ENCODE measurements at places on chromosomes 4 and X.

DNA sequence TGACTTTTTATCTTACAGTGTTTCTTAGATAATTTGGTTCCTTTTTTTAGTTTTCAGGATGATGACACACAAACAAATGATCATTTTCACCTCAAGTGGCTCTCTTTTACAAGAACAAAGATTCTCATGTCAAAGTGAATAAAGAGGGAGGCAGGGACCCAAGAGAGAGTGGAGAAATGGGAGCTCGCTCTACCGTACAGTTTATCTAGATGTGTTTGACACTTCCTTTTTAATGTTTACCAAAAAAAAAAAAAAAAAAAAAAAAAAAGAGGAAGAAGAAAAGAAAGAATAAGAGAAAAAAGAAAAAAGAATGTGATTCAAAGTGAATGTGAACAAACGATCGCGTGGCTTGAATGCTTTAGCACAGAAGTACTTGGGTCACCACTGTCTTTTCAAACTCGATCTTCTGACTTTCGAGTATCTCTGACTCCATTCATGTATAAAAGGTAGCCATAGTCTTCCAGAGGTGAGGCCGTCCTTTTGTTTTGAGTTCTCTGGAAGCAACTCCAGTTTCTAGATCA, 75.6 kb upstream of the GRXCR1 start:
- no peak for DNase-seq

GRCh38 chr4:187444061-187444460, 551.5 kb upstream of the ZFP42 start:
- no peak for DNase-seq

DNA sequence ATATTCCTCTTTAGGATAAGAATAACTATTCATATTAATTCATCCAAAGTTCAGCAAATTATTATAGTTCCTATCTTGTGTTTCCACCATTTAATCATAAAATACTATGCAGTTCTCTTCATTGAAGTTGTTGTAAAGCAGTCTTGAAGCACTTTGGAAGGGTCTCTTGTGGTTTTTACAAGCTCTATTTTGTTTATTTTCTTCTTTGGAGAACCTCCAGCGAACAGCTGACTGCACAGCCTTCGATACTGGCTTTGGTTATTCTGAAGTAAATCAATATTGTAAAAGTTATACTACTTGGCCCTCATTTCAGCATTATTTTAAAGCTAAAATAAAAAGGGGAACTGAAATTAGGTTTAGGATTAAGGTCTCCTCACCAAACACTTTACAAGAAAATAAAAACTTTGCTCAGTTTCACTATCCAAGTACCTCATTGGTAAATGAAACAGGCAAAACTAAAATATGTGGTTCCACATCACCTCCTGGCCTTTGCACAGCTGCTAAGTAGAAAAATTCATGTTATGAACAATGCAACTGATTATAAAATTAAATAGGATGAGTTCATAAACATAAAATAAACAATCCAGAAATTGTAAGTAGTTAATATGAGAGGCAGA, 1629.2 kb upstream of the ADGRL3 start:
- no peak for DNase-seq

GRCh38 chr4:57214654-57215411, 104.6 kb upstream of the IGFBP7 start:
- DNase-seq = no peak

- DNase-seq = no peak
These were observed 42.0 kb upstream of the UGDH start for GRCh38 chr4:39569209-39569608.

DNA sequence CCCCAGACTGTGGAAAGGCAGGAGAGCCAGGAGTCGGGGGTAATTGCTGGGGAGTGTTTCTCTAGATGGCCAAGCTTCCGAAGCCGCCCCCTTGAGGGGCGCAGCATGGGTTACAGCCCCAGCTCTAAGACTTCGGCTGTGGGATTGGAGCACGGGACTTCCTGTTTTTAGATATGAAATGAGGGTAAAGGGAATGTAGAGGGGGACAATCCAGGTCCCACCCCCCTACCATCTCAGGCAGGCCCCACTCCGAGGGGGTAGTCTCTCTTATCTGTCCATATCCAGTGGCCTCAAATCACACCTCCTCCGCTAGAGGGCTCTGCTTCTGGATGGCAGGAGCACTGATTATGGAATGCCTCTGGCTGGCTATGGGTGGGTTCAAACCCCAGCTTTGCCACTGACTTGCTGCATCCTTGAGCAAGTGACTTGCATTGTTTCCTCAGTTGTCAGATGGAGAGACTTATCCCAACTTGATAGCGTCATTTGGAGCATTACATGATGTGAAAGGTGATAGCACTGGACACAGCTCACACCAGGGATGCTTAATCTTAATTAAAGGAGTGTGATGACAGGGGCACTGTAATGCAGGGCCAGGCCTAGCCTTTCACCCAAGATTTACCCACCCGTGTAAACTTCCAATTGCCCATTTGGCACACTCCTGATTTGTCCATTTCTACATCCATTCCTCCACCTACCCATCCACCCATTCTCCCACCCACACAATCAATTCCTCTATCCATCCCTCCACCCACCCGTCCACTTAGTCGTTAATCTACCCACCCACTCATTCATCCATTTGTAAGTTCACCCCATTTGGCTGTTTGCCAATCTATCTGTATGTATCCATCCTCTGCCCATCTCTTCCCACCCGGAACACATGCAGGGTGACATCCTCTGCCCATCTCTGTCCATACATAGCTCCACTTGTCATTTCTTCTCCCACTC, 848 bp upstream of the KCND1 start:
- DNase-seq = peak; percentile 79

DNA sequence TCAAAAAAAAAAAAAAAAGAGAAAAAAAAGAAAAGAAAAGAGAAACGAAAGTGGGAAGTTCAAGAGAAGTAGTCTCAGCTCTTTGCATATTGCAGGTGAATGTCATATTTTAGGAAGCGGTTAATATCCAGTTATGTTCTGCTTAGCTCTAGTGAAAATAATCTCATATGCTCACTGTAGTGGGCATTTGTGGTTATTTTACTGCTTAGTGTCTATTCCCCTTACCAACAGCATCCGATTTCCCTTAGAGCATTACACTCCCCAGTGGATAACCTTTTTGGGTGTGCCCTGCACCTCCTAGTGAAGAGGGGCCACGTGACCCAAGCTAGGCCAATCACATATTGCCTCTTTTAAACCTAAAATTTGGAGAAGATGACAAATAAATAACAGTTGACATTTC, 111.2 kb upstream of the ZNF827 start:
- no peak for DNase-seq

DNA sequence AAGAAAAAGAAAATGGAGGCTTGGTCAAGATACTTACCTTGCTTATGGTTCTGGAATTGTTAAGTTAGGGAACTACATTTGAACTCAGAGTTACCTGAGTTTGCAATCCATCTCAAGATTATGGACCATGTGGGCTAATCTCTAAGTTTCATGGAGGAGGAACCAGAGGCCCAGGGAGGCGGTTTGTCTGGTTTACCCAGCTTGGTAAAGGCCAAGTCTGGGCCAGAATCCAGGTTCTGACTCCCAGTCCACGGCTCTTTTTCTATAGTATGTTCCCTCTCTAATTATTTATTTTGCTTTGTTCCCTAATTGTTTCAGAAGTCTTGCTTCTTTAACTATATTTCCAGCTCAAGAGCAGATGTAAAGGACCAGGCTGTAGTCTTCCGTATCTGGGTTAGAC, 168.1 kb downstream of the FRAS1 start:
- no peak for DNase-seq

- no peak for DNase-seq
These were observed 133.7 kb upstream of the IL1RAPL2 start for GRCh38 chrX:104432321-104432720.

GRCh38 chr4:107736924-107737448, 17.0 kb upstream of the PAPSS1 start:
- DNase-seq = peak; percentile 64

DNA sequence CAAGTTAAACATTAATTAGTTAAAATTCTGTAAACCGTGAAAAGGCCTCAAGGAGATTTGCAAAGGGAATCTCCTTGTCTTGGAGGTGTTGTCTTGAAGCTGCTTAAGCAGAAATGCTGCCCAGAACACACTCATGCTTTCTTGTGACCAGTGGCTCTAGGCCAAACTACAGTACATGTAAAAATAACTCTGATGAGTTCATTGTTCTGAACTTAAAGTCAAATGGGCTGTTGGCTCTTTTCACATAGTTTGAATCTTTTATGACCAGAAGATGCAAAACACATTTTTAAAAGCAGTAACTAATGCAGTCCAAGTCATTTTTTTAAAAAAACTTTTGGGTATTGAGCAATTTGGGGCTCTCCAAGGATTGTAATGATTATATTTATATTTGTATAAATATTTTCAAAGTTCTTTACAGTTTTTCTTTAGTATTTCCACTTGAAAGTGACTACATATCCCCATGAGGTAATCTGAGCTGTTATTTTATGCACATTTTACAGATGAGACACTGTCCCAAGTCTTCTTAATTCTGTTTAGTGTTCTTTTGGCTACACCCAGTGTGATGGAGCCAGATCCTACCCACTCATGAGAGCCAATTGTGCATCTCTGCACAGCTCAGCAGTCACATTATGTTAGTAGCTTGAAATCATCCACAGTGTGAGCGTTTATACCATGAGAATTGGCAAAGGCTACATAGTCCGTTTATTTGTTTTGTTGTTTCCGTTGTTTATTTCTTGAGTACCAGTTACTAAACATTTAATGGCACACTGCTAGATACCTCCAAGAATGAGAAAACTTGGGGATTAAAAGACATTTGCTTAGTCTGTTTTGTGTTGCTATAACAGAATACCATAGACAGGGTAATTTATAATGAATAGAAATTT, 112.8 kb upstream of the ATXN3L start:
- no peak for DNase-seq
